ENCODE measurements at places on chromosomes 7 and 10.

GRCh38 chr7:158074896-158075632 is 512.6 kb downstream of the PTPRN2 start:
- no peak for DNase-seq

DNA sequence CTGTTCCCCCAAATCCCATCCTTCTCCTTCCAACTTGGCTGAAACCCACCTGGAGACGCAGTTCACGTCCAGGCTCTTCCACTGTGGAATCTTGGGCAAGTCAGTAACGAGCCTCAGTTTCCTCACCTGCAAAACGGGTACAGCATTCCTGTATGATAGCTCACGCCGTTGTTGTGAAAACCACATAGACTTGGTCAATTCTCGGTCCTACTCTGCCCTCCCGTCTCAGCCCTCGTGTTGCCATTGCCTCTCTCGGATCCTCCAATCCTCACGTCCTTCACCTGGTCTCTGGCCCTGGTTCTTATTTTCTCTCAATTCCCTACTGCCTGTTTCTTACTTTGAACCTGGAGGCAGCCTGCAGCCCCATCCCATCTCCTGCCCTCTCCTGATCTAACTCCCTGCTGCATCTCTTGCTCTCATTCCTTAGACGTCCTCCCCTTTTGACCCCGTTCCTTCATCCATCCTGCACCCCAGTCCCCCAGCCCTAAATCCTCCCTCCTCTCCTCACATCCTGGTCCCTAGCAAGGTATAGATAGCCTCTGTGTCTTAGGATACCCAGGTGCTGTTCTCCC is 2.0 kb upstream of the MUC12 start:
- DNase-seq, result no peak

GRCh38 chr7:93751421-93751820 is 139.1 kb downstream of the TFPI2 start:
- no peak for DNase-seq

DNA sequence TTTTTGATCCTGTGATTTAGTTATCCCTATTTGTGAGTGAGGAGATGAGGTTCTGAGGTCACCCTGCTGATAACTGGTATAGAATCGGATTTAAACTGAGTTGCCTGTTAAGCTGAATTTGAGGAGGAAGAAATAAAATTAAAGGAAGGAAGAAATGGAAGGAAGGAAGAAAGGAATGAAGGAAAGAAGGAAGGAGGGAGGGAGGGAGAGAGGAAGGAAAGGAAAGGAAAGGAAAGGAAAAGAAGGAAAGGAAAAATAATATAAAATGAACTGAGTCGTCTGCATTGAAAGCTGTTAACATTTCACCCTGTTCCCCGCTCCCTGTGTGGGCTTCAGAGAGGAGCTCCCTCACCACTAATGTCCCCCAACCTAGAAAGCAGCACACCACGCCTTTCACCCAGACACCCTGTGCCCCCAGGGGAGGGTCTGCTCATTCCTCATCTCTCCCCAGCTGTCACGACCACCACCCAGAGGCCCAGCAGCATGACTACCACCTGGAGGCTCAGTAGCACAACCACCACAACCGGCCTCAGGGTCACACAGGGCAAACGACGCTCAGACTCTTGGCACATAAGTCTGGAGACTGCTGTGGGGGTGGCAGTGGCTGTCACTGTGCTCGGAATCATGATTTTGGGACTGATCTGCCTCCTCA is 16.3 kb downstream of the PILRA start:
- no peak for DNase-seq

- no peak for DNase-seq
These were observed 42.7 kb upstream of the LAMB1 start for GRCh38 chr7:108045669-108046068.

DNA sequence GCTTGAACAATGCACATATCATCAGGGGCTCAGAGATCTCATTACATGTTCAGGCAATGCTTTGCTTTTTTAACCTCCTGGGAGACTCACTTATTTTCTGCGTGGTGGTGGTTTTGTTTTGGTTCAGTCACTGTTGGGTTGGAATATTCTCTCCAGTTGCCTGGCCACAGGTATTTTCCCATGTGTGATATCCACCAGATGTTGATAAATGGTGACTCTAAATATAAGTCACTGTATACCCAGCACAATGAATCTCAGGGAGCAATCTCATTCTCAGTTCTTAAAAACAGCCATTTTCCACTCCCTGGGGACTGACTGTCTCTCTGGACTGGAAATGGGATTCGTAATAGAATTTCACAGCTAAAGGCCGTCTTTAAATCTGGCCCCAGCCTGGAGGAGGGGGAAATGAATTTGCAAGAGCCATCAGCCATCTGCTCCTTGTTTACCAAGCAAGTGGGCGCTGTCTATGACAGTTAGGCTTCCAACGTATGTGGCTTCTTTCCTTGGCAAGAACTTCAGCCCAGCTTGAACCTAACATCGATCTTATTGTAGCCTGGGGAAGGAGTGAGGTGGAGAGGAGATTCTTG is 1106.2 kb downstream of the NRG3 start:
- no peak for DNase-seq

DNA sequence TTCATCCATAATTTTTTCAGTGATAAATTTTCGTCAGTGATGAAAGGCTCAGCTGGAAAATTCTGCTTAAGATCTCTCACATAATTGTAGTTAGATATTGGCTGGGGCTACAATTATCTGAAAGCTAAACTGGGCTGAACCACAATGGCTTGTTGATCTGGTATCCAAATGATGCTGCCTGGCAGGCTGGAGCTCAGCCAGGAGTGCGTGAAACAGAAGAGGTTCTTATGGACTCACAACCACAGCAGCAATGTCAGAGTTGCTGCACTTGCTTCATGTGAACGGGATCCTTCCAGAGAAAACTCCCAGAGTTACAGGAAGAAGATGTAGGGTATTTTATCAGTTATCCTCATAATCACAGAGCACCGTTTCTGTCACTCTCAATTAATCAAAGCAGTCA is 533.2 kb upstream of the POM121L12 start:
- no peak for DNase-seq

DNA sequence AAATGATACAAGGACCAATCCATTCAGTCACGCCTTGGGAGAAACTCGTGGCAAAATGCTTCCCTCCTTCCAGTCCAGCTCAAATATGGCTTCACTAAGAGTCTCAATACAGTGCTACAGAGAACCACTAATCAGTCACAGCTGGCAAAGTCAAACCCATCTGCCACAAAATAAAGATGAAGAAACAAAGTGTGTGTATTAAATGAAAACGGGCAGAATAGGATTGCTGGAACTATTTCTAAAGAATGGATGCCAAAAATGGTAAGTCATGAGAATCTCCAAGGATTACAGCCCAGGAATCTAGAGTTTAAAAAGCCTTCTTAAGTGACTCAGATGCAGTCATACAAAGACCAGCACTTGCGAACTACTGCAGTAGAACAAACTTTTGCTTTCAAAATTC is 61.9 kb downstream of the CACUL1 start:
- no peak for DNase-seq

DNA sequence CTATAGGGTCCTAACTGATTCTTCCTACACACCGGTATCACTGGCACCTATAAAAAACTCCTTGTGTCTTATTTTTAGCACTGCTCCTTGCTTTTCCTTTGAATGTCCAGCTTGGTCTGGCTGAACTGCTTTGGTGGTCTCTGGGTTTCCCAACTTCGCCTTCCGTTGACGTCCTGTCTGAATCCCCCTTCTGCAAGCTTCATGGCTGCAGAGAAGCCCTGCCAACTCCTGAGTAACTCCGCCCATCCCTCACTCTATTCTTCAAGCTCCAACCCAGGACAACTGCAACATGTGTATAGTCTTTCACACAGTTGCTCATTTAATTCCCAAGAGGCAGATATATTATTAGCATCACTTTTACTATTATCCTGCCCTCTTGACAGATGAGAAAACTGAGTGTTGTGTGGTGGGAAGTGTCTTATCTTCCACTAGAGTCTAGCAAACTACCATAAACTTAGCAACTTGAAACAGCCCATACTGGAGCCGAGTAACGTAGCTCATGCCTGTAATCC is 40.9 kb downstream of the MTURN start:
- DNase-seq, result no peak

DNA sequence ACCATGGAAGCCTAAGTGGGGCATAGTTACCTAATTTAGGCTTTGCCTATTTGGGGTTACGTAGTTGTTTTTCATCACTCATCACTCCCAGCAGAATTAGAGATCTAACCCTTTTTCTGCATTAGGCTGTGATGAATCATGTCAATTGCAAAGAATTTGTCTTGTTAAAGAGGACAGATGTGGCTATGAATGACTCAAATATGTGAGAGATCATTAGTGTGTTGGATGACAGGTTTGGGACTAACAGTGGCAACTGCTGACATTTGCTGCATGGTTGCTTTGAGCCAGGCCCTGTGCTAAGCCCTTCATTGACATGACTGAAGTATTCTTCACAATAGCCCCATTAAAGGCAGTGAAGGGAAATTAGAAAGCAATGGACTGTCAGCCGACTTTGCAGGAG is 83.4 kb upstream of the BMPER start:
- no peak for DNase-seq

DNA sequence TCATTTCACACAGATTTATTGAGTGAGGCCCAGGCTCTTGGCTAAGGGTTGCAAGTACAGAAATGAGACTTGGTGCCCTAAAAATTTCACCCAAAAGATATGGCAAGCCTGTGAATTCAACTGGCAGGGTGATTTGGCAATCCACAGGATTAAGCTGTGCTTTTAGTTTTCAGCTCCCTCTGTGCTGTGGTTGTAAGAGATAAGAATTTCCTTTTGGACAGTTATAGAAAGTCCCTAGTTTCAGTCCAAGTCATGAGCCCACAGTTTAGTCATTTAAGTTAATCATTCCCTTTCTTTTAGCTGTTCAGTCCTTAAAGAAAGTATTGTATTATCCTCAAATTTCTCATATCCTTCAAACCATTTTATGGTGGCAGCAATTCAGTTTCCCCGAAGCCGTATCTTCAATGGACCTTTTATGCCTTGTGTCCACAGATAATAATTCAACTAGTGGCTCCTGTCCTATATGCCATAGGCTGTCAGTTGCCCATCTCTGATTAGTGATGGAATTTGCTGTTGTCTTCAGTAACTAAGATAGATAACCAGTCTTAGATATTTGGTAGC is 73.4 kb upstream of the NAMPT start:
- no peak for DNase-seq

DNA sequence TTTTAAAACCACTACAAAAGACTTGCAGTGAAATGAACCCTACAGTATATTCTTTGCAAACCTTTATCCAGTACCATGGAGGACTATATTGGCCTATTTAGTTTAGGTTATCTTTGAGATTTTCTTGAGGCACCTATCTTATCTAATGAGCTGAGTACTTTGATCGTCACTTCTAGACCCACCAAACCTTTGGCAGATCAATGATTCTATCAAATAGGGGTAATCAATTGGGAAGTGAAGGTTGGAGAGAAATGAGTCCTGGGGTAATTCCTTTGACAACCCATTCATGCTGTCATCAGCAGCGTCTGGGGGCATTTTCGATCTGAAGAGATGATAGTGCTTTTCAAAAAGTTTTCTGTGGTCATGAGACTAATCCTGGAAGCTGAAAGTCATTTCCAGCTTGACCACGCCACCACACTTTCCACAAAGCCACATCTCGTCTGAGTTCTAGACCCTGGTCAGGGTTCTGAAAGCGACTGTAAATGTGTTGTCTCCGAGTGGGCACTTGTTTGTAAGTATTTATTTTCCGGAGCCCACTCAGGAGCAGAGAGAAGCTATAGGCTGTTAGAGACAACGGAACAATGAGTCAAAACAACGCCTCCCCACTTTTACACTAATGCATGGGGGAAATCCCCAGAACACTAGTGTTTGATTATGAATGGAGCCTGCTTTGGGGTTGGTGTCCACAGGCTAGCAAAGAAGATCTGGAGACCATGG is 4.8 kb downstream of the EGR2 start:
- peak; percentile 31 for DNase-seq

GRCh38 chr7:133513608-133514007 is 260.7 kb downstream of the EXOC4 start:
- DNase-seq, result no peak

- no peak for DNase-seq
These were observed 84.8 kb upstream of the COL13A1 start for GRCh38 chr10:69716711-69717560.

DNA sequence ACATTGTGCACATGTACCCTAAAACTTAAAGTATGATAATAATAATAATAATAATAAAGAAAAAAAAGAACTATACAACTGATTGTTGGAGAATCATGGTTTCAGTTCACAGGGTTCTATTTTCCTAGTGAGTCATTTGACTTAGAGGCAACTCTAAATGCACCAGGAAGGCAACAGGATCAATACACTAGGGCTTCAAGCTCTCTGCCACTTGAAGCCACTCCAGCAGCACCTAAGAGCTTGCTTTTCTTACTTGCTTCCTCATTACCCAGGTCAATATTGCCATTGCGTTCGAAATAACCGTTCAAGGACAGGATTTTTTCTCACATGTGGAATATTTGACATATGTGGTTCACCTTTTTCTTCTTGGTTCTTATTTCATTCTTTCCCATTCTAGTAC is 189.7 kb downstream of the GRM3 start:
- DNase-seq, result no peak

All from stimulated activated CD4-positive, alpha-beta T cell treated with anti-CD3 and anti-CD28 coated beads, Interleukin-15, amount 100 ng/mL, for 1 hour (primary cell).